ENCODE measurements at places on chromosomes 4 and X. TPM values are rescaled to one million over a fixed set of nuclear protein-coding genes. Genes with fewer than 3 reads are reported as not detected.

DNA sequence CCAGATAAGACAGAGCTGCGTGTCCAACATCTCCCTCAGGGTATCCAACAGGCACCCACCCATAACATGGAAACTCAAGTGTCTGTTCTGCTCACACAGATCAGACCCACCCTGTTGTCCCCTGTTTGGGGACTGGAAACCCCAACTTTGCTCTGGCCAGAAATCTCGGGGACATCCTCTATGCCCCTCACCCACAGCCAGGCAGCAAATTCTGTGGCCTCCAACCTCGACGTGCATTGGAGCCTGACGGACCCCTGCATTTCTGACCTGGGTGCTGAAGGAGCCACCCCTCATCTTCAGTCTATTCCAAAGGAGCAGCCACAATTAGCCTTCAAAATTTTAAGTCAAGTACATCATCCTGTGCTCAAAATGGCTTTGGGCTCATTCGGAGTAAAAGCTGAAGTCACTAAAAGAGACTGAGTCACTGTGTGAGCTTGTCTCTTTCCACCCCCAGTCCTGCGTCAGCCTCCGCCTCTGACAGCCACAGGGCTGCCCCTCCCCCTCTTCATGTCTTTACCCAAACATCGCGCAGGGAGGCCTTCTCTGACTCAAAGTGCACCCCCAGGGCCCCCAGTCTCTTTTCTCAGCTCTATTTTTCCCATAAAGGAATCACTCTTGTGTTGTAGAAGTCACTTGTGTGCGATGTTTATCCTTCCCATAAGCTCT lies 24.4 kb upstream of the PDE6B start:
- H3K27ac ChIP-seq = no peak overlapping the region
- no peak for DNase-seq
- H3K4me1 ChIP-seq = no peaks in the 10 kb centered on the region
- H3K27me3 ChIP-seq = no peaks in the 10 kb centered on the region
- H3K4me3 ChIP-seq = no peak overlapping the region
- H3K36me3 ChIP-seq = no peaks in the 10 kb centered on the region

DNA sequence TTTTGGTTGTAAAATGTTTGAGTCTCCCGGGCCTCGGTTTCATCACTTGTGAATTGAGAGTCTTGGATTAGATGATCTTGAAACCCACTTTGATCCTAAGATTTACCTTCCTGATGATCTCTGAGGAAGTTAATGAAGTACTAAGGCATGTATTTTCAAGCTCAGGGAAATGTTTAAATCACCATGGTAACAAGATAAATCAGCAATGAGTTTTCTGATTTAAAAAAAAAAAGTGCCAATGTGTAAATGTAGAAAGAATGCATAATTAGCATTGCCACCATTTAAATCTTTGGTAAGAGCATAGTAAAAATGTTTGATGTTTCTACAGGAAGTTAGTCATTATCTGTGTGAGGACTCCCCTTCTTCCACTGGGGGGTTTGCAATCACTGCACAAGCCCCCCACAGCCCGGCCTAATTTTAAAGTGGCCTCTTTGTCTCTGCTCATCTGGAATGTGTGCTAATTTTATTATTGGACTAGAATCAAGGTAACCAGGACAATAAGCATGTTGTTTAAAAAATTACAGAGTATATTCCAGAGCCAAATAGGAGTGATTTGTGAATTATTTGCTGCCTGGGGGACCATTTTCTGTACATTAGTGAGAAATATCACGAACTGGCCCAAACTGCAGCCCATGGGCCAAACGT lies 93.6 kb downstream of the SLC34A2 start:
- no peak for DNase-seq
- no peak overlapping the region for H3K4me3 ChIP-seq
- H3K27ac ChIP-seq = no peak overlapping the region
- H3K27me3 ChIP-seq = no peaks in the 10 kb centered on the region

DNA sequence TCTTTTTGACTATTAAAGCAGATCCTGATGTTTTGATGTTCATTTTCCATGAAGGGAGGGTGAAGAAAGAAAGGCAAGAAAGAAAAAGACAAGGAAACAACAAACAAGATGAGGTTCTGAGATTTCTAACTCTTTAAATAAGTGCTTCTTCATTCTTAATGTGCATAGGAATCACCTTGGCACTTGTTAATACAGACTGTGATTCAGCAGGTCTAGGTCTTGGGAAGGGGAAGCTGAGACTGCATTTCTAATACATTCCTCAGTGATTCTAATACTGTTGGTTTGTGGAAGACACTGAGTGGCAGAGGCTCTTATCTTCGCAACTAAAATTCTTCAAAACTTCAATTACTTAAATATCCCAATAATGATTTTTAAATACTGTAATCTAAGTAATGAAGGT lies 95.2 kb upstream of the NAP1L5 start:
- H3K4me1 ChIP-seq = peaks cover 13% of the 10 kb centered on the region
- no peak for DNase-seq
- H3K27me3 ChIP-seq = no peaks in the 10 kb centered on the region
- H3K4me3 ChIP-seq = no peak overlapping the region
- no peaks in the 10 kb centered on the region for H3K36me3 ChIP-seq
- peak overlapping the region; percentile 13 for H3K27ac ChIP-seq

GRCh38 chr4:185859111-185859510 lies 47.1 kb upstream of the SORBS2 start:
- H3K4me1 ChIP-seq = no peaks in the 10 kb centered on the region
- DNase-seq = no peak

GRCh38 chr4:99710681-99711345 lies 53.2 kb upstream of the C4orf54 start:
- no peaks in the 10 kb centered on the region for H3K36me3 ChIP-seq
- H3K4me1 ChIP-seq = no peaks in the 10 kb centered on the region
- H3K4me3 ChIP-seq = no peak overlapping the region

GRCh38 chr4:6298035-6298434 lies 28.4 kb downstream of the WFS1 start:
- H3K36me3 ChIP-seq = peaks cover 41% of the 10 kb centered on the region
- H3K4me1 ChIP-seq = no peaks in the 10 kb centered on the region
- H3K27me3 ChIP-seq = no peaks in the 10 kb centered on the region
- H3K27ac ChIP-seq = no peak overlapping the region
- no peak for DNase-seq

- no peaks in the 10 kb centered on the region for H3K4me1 ChIP-seq
- H3K27ac ChIP-seq = no peak overlapping the region
- no peaks in the 10 kb centered on the region for H3K27me3 ChIP-seq
Measured at GRCh38 chrX:102866981-102867656, 70.0 kb upstream of the RAB40AL start.

DNA sequence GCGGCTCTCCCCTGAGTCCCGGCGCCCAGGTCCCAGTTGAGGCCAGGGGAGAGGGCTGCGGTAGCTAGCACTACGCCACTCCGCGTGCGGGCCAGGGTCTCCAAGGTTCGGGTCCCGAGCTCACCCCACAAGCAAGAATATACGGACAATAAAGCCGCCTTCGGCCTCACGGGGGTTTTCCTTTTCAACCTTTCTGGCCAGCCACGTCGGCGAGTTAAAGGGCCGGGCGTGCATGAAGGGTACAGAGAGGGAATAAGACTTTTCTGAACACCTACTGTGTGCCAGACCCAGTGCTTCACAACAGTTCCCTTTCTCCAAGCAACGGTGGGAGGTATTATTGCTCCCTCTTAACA lies 138.5 kb upstream of the ZIC3 start:
- DNase-seq = no peak
- H3K4me3 ChIP-seq = peak overlapping the region; percentile 54
- H3K4me1 ChIP-seq = peaks cover 3% of the 10 kb centered on the region
- H3K36me3 ChIP-seq = no peaks in the 10 kb centered on the region

GRCh38 chrX:112889400-112889799 lies 48.8 kb upstream of the AMOT start:
- H3K4me3 ChIP-seq = no peak overlapping the region
- DNase-seq = no peak
- H3K27ac ChIP-seq = no peak overlapping the region
- no peaks in the 10 kb centered on the region for H3K27me3 ChIP-seq
- no peaks in the 10 kb centered on the region for H3K36me3 ChIP-seq

- H3K4me3 ChIP-seq = no peak overlapping the region
- no peaks in the 10 kb centered on the region for H3K36me3 ChIP-seq
- no peak overlapping the region for H3K27ac ChIP-seq
- no peaks in the 10 kb centered on the region for H3K4me1 ChIP-seq
Measured at GRCh38 chrX:28752330-28752729, 165.1 kb downstream of the IL1RAPL1 start.

GRCh38 chr4:106951891-106952290 lies 84.2 kb downstream of the DKK2 start:
- H3K4me1 ChIP-seq = no peaks in the 10 kb centered on the region
- no peaks in the 10 kb centered on the region for H3K27me3 ChIP-seq
- H3K27ac ChIP-seq = no peak overlapping the region

DNA sequence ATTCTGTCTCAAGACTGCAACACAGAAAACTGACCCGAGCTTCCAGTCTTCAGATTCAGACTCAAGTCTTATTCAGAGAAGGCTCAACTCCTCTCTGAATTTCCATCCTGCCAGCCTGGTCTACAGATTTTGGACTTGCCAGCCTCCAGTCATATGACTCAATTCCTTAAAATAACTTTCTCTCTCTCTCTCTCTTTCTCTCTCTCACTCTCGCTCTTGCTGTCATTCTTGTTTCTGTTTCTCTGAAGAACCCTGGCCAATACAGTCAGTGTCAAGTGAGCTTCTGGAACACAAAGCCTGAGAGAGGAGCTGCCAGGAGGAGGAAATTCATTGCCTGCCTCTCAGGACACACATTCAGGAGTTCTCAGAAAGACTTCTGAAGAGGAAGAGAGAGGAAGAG lies 154.9 kb downstream of the PARM1 start:
- no peaks in the 10 kb centered on the region for H3K36me3 ChIP-seq
- no peak overlapping the region for H3K27ac ChIP-seq
- no peak overlapping the region for H3K4me3 ChIP-seq
- no peak for DNase-seq
- no peaks in the 10 kb centered on the region for H3K4me1 ChIP-seq

Gene ZNF630
- 4.1 TPM for total RNA-seq

Gene CCNQ
- total RNA-seq = 16.6 TPM

Gene MAGEA2B
- not detected for total RNA-seq

Gene ITIH6
- not detected for total RNA-seq

Gene SSX2
- total RNA-seq = not detected

Gene MAGEA11
- not detected for total RNA-seq

All from upper lobe of left lung (tissue), 6 donors.